ENCODE measurements at places on chromosomes 7 and 10.

GRCh38 chr7:44244282-44244681, 43.5 kb downstream of the YKT6 start:
- DNase-seq, result no peak

DNA sequence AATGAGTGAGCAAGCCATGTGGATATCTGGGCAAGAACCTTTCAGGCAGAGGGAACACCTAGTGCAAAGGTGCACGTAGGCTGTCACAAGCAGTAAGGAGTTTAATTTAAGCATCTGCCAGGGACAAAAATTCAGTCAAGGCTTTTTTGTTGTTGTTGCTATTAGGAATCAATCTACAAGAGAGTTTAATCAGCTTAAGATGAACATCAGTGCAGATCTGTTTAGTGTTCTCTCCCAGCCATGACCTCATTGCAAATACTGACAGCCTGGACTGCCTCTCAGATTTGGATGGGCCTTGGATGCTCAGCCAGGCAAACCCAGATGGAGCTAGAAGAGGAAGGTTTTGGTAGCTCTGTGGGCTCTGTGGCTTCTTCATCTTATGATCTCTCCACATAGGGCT, 3.3 kb upstream of the GLCCI1 start:
- no peak for DNase-seq

- no peak for DNase-seq
Observed at GRCh38 chr10:110483633-110484032, 14.1 kb upstream of the DUSP5 start.

GRCh38 chr10:12006671-12007070, 35.9 kb downstream of the UPF2 start:
- DNase-seq, result no peak

- no peak for DNase-seq
Observed at GRCh38 chr7:133079296-133079695, 2.6 kb downstream of the CHCHD3 start.

DNA sequence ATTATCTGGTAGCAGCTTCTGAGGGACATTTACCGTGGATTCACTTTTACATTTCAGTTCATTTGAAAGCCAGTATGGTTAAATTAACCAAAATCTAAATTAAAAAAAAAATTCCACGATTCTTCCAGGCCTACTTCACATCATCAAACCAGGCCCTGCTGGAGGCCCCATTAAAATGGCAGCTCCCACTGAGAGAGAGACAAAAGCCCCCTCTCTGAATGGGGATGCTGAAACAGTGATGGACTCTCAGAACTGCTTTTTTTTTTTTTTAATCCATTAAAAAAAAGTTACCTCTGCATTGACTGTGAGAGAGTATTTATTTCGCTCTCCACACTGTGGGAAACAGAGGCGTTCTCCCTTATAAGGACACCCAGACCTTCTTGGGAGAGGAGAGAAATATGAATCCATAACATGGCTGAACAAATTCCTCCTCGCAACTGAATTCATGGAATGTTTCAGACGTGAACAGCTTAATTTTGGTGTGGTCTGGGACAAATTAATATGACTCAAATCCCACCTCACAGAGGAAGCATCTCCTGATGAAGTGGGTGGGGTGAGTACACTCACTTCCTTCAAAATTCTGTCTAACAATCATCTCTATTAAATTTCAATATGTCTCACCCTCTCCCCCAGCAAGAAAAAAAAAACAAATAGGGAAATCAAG, 73.5 kb downstream of the SAMD9 start:
- DNase-seq, result no peak

DNA sequence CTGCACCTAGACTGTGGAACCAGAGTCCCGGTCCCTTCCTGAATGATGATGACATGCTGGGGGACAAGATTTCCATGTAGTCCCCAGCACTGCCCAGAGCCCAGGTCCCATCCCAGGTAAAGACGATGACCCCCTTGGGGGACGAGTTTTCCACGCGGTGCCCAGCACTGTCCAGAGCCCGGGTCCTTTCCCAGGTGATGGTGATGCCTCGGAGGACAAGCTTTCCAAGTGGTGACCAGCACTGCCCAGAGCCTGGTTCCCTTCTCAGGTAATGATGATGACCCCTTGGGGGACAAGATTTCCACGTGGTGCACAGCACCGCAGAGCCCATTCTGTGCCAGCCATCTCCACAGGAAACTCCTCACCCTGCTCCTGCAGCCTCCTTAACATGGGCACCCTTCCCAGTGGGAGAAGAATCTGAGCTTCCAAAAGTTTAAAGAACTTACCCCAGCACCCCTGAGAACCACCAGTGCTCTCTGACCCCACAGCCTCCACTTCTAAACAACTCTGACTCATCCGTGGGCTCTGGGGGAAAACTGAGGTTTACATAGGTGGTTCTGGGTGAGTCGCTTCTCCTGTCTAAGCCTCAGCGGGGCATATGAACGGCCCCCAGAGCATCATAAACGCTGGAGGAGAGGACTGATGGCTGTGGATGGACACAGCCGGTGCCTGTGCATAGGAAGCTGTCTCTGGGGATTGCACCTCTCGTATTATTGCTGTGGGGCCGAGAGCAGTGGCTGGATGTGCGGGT, 233.2 kb downstream of the TCERG1L start:
- no peak for DNase-seq

- DNase-seq, result no peak
Observed at GRCh38 chr10:131073469-131074035, 238.0 kb downstream of the TCERG1L start.

GRCh38 chr7:82015751-82016150, 245.9 kb upstream of the HGF start:
- peak; percentile 3 for DNase-seq

DNA sequence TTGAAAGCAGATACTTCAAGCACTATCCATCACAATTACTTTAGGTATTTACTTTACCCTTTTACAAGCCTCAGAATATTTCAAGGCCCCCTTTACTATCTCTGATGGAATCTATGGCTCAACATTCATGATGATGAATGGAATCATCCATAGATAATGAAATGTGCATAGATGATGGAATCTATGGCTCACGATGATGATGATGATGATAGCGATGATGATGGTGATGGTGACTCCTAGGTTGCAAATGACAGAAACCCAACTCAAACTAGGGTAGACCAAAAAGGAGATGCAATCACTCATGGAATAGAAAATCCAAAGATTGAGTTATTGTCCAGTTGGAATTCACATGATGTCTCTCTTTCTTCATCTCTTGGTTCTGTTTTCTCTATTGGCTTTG, 55.7 kb downstream of the NEBL start:
- no peak for DNase-seq

GRCh38 chr10:116713846-116714245, 28.5 kb downstream of the HSPA12A start:
- no peak for DNase-seq

- no peak for DNase-seq
Observed at GRCh38 chr10:42951486-42952251, 125.2 kb upstream of the RET start.

GRCh38 chr10:68792115-68792514, 35.2 kb upstream of the STOX1 start:
- no peak for DNase-seq

DNA sequence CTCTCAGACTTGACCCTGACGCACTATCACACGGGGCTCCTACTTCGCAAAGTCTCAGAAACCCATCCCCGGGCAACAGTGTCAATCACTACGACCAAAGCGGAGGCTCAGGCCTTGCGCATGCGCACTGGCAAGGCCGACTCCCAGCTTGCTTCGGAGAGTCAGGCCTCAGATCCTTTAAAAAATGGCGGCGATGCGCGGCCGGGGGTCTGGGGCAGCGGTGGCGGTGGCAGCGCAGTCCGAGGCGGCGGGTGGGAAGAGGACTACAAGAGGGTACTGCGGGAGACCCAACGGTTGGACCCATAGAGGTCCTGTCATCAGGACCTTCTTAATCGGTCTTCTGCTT, 196.9 kb downstream of the ZNF716 start:
- DNase-seq, result no peak

- DNase-seq, result no peak
Observed at GRCh38 chr7:140640060-140640637, 464 bp downstream of the DENND2A start.

GRCh38 chr10:61765176-61766087, 102.7 kb downstream of the CABCOCO1 start:
- DNase-seq, result no peak

GRCh38 chr7:43460733-43461348, 122.1 kb upstream of the STK17A start:
- DNase-seq, result no peak

DNA sequence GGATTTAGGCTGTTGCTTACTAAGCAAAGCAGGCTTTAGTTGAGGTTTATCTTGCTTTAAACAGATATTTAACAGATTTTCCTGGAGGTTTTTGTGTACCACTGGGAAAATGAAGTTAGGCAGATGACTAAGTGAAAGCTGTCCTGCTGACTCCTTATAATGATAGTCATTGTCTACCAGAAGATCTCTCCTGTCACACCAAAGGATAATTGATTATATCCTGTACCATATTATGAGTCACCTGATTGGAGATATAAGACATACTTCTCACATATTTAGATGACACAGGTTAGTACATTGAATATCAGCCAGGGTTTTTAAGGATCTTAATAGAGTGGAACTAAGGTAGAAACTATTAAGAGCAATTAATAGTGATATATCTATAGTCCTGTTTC, 68.4 kb downstream of the PTEN start:
- DNase-seq, result no peak

GRCh38 chr7:51031791-51032515, 249.3 kb upstream of the GRB10 start:
- no peak for DNase-seq

- no peak for DNase-seq
Observed at GRCh38 chr7:139044813-139045794, 9.3 kb upstream of the ZC3HAV1L start.

DNA sequence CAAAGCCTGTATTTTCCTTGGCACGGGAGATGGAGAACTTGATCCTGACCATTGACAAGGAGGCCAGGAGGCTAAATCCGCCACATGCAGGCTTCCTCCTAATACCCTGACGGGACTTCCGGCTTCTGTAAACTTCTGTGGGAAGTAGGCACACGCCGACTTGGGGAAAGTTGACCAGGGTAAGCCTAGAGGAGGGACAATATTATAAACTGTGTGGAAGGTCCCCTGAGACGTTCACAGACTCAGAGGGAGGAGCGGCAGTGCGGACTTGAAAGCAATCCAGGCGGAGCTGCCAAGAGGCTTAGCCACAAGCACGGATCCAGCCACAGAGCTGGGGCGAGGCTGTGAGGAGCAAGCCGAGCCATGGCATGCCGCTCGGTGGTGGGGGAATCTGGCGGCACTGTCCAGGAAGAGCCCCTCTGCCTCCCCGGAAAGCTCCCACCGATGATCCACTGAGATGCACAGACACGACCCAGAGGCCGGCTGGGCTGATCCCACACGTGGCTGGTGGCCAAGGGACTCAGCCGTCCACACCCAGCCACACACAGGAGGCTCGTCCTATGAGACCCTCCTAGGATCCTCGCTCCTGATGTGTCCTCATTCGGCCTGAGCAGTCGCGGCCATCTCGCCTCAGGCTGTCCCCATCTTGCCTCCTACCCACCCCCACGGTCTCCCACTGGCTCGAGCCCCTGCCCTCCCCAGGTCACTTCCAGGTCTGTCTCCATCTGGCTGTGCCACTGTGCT, 40.0 kb upstream of the INSIG1 start:
- DNase-seq, result peak; percentile 26

- no peak for DNase-seq
Observed at GRCh38 chr7:112207765-112208164, 1.3 kb downstream of the ZNF277 start.

DNA sequence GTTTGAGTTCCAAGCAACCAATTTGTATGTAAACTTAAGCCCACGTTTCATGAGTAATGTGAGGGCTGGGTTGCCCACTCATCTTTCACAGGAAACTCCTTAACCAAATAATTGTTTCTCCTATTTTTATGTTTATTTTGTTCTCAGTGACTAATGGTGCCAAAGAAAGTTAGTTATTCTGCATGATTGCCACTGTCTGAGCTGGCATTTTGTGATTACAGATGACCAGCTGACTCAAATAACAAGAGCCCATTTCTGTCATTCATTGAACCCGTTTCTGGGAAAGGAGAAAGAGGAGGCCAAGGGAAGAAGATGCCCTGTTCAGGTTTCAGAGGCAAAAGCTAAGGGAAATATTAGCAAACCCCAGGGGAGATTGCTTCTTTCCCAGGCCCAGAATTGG, 186.9 kb upstream of the MYO3A start:
- no peak for DNase-seq

DNA sequence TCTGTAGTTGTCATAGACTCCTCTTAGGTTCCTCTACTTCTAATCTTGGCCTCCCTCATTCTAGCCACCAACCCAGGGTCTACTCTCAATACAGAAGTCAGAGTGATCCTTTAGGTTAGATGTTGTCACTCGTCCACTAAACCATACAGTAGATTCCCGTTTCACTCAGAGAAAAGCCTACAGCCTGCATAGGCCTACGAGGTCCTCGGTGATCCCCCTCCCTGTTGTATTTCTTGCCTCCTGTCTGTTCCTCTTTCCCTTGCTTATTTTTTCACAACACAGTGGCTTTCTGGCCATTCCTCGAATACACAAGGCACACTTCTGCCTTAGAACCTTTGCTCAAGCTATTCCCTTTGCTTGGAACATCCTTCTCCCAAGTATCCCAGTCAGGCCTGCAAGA, 183.0 kb upstream of the PRSS1 start:
- DNase-seq, result no peak

DNA sequence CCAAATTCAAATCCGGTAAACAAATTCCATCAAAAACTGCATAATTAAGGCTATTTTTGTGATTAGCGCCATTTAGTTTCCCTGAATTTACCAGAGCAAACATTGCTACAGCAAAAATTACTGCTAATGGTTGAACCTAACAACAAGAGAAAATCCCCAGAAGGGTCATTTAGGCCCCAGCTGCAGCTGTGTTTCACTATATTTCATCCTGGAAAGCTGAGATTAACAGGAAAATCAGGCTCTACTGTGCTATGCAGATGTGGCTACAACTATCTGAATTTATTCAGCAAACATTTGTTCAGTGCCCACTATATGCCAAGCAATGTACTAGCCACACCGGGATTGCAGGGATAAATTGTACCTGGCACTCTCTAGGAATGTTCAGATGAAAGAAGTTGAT, 104.0 kb downstream of the PON1 start:
- DNase-seq, result no peak

- no peak for DNase-seq
Observed at GRCh38 chr10:72244573-72245038, 28.5 kb upstream of the ASCC1 start.

DNA sequence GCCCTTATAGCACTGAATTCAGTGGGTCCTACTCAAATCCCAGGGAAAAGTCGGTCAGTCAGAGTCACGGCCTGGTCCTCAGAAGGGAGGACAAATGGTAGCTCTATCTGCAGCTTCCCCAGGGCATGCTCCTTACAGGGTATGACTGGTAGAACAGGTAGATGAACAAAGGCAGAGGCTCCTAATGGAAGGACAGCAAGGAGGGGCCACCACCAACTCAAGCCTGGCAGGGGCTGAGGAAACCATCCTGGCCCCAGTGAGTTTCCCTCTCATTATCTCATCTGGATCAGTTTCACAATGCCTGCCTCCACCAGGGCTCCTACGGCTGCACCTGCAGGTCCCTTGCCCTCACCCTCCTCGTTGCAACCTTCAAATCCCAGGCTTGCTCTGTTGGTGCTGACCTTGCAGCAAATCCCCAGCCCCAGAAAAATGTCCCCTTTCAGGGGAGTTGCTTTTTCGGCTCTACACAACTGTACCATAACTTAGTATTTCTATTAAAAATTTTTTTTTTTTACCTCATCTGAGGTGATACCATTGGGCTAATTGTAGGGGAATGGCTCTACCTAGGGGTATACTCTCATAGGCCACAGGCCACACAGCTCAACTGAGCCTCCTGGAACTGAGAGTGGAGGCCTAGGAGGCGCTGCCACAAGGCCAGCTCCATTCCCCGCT, 2.4 kb upstream of the MYO1G start:
- no peak for DNase-seq

- no peak for DNase-seq
Observed at GRCh38 chr7:108008240-108008639, 5.3 kb upstream of the LAMB1 start.
